ENCODE measurements at places on chromosomes 1 and 21.

GRCh38 chr1:77961392-77961791, 17.5 kb downstream of the FUBP1 start:
- ATAC-seq: no peak

DNA sequence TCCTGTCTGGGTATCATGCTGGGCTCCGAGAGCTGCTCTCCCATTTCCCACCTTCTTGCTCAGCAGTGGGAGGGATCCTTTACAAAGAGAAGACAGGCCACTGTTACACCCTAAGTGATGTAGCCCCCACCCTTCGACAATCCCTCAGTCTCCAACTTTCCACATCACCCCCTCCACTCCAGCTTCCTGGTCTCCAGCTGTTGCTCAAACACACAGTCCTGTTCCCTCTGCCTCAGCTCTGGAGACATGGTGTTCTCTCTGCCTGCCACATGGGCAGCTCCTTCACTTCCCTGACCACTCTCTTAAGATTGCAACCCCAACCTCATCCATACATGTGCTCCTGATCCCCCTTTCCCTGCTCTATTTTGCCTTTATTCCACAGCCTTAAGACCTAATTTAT, 37.7 kb downstream of the SLC30A1 start:
- ATAC-seq: no peak

DNA sequence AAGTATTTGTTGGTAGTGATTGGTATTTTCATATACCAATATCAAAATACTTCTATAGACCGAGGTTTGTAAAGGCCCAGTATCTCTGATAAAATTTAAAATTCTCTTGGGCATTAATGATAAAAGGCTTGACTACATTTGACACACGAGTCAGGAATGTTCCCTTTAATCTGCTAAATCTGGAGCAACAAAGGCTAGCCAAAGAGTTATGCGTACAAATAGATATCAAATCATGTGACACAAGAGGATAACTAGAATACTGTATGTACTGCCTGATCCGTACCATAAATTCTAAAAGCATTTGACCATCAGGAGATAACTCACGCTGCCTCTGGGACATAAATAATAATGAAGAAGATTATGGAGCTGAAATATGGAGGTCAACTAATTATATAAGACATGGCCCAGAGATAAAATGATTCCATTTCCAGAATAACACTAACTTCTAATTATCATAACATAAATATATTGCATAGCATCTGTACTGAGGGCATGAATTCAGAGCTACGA, 64.2 kb upstream of the SH3GLB1 start:
- no peak for ATAC-seq

DNA sequence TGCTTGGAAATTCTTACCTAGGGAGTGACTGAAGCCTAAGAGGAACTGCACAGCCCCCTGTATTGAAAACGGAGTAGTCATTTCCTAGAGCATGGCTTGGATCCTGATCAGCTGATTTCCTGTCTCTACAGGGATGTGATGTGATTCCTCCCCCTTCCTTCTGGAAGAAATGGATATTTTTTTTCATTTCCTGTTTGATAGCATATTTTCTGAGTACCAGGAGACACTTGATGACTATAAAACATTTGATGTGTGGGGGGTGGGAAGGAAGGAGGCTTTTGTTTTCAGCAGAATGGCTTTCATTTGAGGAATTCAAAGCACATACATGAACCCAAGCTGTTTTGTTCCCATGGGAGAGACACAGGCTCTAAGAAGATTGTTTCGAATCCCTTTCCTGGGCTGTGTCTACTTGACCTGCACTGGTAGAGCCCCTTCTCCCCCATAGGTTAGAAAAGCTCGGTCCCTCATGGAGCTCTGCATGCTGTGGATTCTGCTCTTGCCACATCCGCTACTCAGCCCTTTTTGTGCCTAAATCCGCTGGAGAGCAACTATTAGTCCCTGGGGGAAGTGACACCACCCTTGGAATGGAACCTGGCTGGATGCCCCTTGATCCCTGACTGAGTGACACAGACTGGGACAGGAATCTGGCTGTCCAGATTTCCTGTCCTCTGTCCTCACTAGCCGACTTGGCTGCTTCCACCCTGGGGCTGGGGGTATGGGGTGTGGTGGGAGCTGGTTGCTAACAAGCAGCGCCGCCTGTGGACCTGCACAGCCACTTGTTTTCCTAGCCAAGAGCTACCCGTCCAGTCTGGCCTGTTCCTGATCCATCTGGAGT, 71.8 kb upstream of the MACF1 start:
- ATAC-seq: peak; percentile 96

DNA sequence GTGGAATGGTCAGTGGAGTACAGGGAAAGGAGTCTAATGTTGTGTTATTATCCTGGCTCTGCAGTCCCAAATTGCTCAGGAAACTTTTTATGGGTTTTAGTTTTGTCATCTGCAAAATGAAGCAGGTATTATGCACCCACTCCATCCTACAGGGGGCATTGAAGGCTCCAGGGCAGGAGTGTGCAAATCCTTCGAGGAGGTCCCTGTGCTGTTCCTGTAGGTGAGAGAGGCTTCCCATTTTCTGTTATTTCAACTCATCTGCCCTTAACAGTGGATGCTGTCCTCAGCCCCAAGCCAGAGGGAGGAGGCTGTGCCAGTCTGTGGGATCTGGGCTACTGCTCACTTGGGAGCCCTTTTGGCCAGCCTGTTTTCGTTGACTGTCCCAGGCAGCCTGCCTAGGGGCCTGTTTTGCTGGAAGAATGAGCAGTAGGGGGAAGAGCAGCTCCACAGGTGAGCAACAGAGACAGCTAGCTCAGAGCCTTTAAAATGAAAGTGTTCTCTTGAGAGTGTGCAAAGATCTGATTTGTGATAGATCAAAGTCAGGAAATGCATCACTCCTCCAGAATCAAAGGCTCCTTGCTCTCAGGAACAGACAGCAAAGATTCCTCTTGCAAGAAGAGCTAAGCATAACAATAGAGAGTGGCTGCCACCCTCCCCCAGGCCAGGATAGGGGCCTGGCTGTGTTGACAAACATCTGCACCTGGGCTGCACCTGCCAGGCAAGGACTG, 317.6 kb upstream of the PROX1 start:
- no peak for ATAC-seq

DNA sequence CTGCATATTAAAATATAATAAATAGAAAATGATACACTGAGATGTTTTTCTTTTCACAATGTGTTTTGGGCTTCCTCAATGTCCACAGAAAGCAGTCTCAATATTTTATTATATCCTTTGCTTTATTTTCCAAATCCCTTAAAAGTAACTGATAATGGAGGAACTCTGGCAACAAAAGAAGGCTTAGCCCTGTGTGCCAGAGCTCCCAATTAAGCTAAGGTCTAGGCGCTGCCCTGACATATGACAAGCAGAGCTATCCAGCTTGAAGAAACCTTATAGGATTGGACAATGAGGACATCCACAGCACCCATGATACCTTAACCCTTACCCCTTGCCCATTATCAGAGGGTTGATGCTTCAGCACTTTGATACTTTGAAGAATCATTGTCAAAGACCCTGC, 12.9 kb upstream of the SHCBP1L start:
- no peak for ATAC-seq

GRCh38 chr1:96519851-96520578, 201.6 kb upstream of the PTBP2 start:
- no peak for ATAC-seq

GRCh38 chr1:167333124-167333523, 112.4 kb downstream of the POU2F1 start:
- no peak for ATAC-seq

- ATAC-seq: peak; percentile 63
Observed at GRCh38 chr1:199742547-199742946, 285.0 kb upstream of the NR5A2 start.

- ATAC-seq: peak; percentile 79
Observed at GRCh38 chr1:27496604-27497155, 6.7 kb upstream of the WASF2 start.

DNA sequence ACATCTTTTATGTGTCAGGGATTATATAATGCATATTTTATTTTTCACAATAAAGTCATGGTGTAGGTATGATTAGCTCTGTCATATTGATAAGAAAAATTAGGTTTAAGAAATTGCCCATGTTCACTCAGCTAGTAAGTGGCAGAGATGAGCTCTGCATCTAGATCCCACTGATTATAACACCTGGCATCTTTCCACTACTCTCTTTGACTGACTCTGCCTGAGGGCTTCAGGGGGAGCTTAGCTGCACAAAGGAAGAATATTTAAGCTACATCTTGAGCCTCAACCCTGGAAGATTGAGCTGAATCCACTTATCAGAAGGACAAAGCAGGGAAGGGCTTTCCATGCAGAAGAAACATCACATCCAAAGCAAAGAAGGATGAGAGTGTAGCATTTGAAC, 190.4 kb downstream of the MIS18A start:
- no peak for ATAC-seq

DNA sequence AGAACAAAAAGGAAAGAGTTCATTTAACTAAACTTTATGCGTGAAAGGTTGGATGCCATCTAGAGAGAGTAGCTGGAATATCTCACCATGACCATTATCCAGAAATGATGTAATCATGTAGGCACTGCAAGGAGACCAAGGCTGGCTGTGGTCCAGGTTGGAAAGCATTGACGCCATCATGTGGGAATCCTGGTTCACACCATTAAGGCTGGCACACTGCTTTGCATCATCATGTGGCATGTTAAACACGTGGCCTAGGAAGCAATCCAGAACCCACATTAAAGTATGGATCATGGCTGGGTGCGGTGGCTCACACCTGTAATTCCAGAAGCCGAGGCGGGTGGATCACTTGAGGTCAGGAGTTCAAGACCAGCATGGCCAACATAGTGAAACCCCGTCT, 4.3 kb downstream of the ADAMTS1 start:
- no peak for ATAC-seq

DNA sequence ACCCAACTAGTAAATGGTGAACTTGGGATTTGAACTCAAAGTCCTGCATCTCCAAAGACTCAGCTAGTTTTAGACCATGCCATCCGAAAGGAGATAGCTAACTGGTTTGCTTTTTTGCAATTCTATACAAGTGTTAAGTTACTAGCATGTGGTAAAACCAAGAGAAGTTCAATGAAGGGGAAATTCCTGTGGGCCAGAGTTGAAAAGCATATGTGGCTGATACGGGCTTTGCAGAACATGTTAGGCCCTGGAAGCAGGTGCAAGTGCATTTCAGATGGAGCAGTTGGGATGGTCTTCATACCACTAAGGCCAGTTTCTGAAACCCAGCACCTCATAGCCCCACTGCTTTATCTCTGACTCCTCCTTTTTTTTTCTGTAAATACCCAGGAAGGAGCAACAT, 620.9 kb downstream of the PLPP3 start:
- ATAC-seq: no peak

- no peak for ATAC-seq
Observed at GRCh38 chr1:30684881-30685795, 38.2 kb downstream of the MATN1 start.

- ATAC-seq: no peak
Observed at GRCh38 chr1:76583875-76584477, 283.3 kb upstream of the ST6GALNAC5 start.

DNA sequence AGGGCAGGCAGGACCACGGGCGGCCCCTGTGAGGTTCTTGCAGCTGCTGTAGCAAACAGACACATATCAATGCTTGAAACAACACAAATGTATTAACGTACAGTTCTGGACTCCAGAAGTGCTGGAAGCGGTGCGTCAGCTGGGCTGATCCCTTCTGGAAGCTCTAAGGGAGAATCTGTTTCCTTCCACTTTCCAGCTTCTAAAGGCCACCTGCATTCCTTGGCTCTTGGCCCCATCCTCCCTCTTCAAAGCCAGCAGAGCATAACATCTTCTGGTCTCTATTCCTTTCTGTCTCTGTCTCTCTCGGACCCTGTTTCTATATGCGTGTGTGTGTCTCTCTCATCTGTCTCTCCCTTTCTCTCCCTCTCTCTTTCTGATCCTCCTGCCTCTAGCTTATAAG, 102.3 kb downstream of the SPSB1 start:
- no peak for ATAC-seq

DNA sequence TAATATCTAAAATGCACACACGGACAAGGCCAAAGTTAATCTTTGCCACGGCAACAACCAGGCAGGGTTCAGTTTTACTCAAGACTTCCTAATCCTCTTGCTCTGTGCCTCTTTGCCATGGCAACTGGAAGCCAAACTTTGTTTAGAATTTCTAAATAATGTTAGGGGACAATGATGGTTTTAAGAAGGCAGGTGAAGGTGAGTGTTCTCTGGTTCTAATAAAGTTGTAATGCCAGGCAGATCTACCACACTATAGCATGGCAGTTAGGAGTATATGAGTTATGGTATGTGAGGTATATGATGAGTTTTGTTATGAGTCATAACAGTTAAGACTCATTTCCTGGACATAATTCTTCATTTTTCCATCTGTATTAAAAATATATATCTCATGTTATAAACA, 2.7 kb downstream of the PTPRC start:
- ATAC-seq: no peak

DNA sequence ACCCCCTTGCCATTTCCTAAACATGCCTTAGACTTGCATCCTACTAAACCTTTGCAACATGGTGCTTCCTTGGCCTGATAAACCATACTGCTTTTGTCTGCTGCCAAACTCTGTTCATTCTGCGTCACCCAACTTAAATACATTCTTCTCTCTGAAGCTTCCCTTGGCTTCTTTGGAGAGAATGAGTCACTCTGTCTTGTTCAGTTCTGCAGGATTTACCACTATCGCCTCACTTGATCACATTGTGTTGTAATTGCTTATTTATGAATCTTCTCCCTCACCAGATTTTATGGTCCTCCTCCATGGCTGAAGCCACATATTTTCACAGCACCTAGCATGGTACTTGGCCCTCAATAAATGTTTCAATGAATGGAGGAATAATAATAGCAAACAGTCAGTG, 21.7 kb upstream of the TUT4 start:
- peak; percentile 91 for ATAC-seq

GRCh38 chr1:28456078-28456477, 49.8 kb upstream of the RCC1 start:
- ATAC-seq: no peak

DNA sequence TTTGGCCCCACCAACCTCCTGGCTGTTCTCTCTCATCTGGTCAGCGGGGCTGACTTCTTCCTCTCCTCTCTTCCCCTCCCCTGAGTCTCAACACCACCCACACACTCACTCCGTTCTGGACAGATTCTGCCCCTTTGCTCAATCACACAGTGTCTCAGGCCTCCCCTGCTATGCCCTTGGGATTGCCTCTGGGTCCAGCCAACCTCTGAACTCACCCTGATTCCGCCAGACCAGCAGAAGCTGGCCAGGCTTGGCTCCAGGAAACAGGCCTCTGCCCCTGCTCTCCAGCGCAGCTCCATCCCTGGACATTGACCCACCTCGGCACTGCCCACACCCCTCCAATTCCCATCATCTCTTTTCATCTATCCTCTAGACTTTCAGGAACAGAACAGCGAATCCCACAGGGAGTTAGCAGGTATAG, 22.1 kb downstream of the AHDC1 start:
- ATAC-seq: no peak

- no peak for ATAC-seq
Observed at GRCh38 chr1:46098027-46098712, 34.3 kb downstream of the PIK3R3 start.

- ATAC-seq: peak; percentile 74
Observed at GRCh38 chr1:229271448-229272159, 693 bp downstream of the RAB4A start.

GRCh38 chr1:18991585-18991984, 35.1 kb upstream of the IFFO2 start:
- no peak for ATAC-seq

All from motor neuron (in vitro differentiated cells).